ENCODE measurements at places on chromosomes 4 and X. TPM values are rescaled to one million over a fixed set of nuclear protein-coding genes. Genes with fewer than 3 reads are reported as not detected.

The PAGE2B gene
- not detected for total RNA-seq

GRCh38 chrX:4935401-4935800, 1222.0 kb upstream of the PRKX start:
- DNase-seq: no peak

The PACRGL gene
- total RNA-seq: 14.4 TPM

The EGFL6 gene
- total RNA-seq: not detected

- no peak for DNase-seq
These were observed 5.6 kb downstream of the SLC49A3 start for GRCh38 chr4:683247-683897.

DNA sequence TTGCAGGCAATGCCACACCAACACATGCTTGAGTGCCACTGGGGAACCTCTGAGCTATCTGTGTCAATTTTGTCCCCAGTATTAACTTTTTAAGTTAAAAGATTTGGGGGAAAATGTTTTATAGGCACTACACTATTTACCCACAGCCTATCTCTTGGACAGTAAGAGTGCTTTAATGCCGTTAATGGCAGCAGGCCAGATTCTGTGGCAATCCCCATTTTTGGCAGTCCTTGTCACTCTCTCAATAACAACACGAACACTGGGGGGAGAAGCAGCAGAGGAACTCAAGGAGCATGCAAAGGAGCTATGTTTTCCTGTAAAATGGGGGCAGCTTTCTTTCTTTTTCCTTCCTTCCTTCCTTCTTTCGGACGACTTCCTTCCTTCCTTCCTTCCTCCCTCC, 168.6 kb downstream of the NSUN7 start:
- DNase-seq: no peak

The SPANXN4 gene
- total RNA-seq: not detected

The CSTF2 gene
- total RNA-seq: 12.7 TPM

The TRIM60 gene
- not detected for total RNA-seq

The MAGEE1 gene
- 11.8 TPM for total RNA-seq

GRCh38 chrX:14095702-14096101, 66.0 kb upstream of the GEMIN8 start:
- DNase-seq: peak; percentile 28

DNA sequence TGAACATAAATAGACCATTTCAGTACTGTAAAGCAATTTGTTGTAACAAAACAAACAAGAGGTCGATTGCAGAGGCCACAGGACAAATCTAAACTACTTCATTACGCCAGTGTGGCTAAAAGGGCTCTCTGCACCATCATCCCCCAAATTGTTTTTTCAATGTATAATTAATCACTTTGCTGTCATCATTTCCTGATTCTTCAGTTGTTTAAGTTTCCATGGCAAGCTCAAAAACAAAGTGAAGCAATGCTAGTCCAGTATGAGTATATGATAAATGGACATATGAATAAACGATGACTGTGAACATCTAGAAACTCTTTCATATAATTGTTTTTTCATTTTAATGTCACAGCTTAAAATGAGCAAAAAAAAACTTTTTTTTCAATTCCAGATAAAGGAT, 235.4 kb upstream of the FGF13 start:
- DNase-seq: no peak

- no peak for DNase-seq
These were observed 4.3 kb upstream of the TSPAN5 start for GRCh38 chr4:98662626-98663225.

The L1CAM gene
- total RNA-seq: 0.23 TPM

DNA sequence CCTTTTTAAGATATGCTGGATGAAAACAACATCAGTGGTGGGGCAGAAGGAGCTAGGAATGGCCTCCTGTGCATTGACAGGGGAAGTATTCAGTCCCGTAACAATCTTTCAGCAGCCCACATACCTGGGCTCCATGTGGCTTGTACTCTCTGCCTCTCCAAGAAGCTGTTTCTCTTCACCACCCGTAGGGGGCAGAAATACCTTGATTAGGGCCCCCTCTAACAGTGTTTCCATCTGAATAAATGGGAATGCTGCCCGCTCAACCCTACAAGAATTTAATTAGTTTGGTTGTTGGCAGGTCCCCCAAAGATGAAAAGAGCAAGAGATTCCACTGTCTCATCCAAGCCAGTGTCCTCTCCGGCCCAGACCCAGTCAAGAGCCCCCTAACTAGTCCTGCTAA, 155.2 kb downstream of the SMIM20 start:
- no peak for DNase-seq

All from naive thymus-derived CD8-positive, alpha-beta T cell (primary cell).